EL (cell line): ENCODE measurements at places on chromosomes 6 and 20.

DNA sequence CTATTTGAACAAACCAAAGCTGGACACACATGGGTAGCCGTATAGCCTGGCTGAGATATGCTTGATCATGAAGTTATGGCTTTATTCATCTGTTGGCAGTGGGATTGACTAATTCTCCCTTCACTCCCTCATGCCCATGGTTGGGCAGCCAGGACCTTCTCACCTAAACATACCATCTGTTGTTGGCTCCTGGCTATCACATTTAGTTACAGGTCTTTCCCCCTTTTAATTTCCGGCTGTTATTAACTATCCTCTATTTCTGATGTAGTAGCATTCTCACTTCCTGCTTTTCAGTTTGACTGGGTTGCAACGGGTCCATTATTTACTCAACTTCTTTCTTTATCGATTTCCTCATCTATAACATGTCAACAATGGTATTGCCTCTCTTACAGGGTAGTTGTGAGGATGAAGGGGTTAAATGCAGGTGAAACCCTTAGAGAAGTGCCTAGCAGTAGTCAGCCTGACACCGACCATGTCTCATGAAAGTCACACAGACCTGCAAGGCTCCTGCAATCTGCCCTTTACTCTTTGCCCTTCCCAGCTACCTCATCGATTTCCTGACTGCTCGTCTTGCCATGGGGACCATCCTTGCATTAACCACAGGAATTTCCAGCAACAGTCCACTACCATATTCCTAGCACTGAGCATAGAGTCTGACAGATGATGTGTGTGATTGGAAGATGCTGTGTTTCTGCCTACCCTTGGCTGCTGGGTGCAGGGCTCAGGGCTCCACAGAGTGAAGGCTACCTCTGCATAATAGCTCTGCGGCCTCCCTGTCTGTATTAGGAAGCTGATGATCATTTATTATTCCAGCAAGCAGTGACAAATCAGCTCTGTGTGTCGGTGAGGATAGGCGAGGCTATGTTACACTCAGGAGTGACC is 42.2 kb downstream of the PPP1R14C start:
- DNase-seq, result no peak

- DNase-seq, result no peak
These were observed 6.6 kb upstream of the ANKRD60 start for GRCh38 chr20:58235010-58235409.

GRCh38 chr6:116413357-116413756 is 42.6 kb downstream of the DSE start:
- no peak for DNase-seq

- no peak for DNase-seq
These were observed 119.6 kb upstream of the EDN1 start for GRCh38 chr6:12170351-12171092.
